Daoy (cell line): ENCODE measurements at places on chromosomes 12 and 14. TPM values are rescaled to one million over a fixed set of nuclear protein-coding genes. Genes with fewer than 3 reads are reported as not detected.

DNA sequence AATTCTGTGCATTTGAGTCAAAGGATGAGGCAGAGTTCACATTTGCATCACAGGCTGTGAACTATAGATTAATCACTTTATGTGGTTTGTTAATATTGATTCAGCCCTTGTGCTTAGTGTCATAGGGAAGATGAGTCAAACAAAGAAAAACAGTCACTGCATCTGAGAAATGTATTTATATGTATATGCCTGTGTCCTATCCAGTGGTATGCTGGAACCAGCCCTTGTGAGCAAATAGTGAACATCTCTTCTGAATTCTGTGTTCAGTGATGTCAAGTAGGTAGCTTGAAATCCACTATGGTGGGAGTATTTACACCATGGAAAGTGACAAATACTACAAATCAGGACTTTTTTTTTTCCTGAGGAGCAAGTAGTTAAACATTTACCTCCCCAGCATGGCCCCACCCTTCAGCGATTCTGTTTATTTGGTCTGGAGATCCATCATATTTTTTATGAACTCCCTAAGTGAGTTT is 128.5 kb downstream of the HMGA2 start:
- DNase-seq, result peak; percentile 57

GRCh38 chr12:56224954-56225353 is 812 bp downstream of the NABP2 start:
- DNase-seq, result no peak

GRCh38 chr12:18595412-18595811 is 142.4 kb downstream of the PLCZ1 start:
- DNase-seq, result no peak

GRCh38 chr14:92728759-92729364 is 19.6 kb downstream of the LGMN start:
- DNase-seq, result peak; percentile 76

- no peak for DNase-seq
These were observed 113.9 kb downstream of the ANO4 start for GRCh38 chr12:100908501-100908900.

- DNase-seq, result no peak
These were observed 18.1 kb upstream of the MAPKAPK5 start for GRCh38 chr12:111823891-111824290.

GRCh38 chr12:113155646-113156045 is 6.1 kb downstream of the CFAP73 start:
- DNase-seq, result no peak

- DNase-seq, result no peak
These were observed 67.9 kb downstream of the TMEM30B start for GRCh38 chr14:61213191-61213621.

Gene ESR2
- total RNA-seq, result 0.74 TPM in 1 of 2 replicates, not detected in the other

Gene TDP1
- 48.1 and 50.6 TPM in 2 replicates for total RNA-seq

Gene INHBC
- not detected in 2 replicates for total RNA-seq

Gene RNASE3
- total RNA-seq, result not detected in 2 replicates
